Stimulated activated CD8-positive, alpha-beta memory T cell treated with anti-CD3 and anti-CD28 coated beads, Interleukin-2, amount 100 ng/mL, for 1 hour (primary cell): ENCODE measurements at places on chromosomes 16 and 17.

- no peak for DNase-seq
Observed at GRCh38 chr16:84834403-84834772, 14.6 kb downstream of the CRISPLD2 start.

GRCh38 chr16:14146445-14146844 is 75.3 kb downstream of the MRTFB start:
- no peak for DNase-seq

- no peak for DNase-seq
Observed at GRCh38 chr16:82585675-82586074, 41.1 kb upstream of the CDH13 start.

- DNase-seq, result no peak
Observed at GRCh38 chr17:82213251-82214011, 789 bp upstream of the CCDC57 start.

GRCh38 chr17:59851439-59852375 is 41.0 kb downstream of the TUBD1 start:
- DNase-seq, result no peak

DNA sequence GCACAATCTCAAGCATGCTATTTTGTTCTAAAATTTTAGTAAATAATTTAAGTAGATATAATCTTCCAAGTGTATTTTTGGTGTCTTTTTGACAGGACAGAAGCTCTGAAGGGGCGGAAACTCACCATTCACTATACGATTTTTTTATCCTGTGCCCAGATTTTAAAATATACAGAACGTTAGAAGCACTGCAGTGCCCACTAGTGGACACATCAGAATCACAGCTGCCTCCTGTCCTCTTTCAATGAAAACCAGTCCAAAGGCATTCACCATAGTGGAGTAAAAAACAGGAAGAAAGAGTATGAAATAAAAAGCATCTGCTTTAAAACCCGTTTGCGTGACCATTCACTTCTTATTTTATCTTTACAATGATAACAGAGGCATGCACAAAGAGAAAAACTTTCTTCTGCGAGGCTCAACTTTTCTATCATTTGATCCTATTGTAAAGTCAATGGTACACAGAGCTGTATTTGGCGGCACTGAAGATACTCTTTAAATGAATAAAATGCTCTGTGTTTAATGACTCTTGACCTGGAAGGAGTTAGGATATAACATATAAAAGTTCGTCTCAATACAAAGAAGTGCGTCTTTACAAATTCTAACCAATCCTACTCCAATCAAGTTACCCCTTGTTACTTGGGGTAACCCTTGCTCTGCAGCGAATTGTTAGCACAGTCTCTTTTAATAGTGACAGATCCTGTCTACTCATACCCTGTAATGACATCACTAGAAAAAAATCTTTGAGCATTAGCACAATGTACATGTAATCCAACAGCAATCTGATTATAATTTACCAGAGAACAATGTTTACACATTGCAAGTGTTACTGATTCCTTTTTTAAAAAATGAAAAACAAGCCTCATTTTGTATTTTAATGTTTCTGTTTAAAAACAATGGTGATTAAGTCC is 339.8 kb upstream of the PSMD7 start:
- no peak for DNase-seq

GRCh38 chr17:8153525-8153956 is 1.3 kb upstream of the PER1 start:
- no peak for DNase-seq

DNA sequence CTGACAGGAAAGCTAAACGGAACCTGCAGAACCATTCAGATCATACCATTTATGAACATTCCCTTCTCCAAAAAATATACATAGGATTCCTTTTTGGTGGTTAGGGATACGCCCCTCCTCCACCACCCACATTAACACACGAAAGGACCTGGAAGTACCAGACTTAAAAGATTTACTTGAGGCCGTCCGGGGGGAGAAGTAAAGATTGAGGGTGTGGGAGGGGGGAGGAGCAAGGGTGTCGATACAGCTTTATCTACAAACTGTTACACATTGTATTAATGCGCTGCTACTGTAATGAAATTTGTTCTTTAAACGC is 537 bp downstream of the PALB2 start:
- no peak for DNase-seq

GRCh38 chr16:73065632-73066330 is 17.9 kb upstream of the ZFHX3 start:
- DNase-seq, result no peak

DNA sequence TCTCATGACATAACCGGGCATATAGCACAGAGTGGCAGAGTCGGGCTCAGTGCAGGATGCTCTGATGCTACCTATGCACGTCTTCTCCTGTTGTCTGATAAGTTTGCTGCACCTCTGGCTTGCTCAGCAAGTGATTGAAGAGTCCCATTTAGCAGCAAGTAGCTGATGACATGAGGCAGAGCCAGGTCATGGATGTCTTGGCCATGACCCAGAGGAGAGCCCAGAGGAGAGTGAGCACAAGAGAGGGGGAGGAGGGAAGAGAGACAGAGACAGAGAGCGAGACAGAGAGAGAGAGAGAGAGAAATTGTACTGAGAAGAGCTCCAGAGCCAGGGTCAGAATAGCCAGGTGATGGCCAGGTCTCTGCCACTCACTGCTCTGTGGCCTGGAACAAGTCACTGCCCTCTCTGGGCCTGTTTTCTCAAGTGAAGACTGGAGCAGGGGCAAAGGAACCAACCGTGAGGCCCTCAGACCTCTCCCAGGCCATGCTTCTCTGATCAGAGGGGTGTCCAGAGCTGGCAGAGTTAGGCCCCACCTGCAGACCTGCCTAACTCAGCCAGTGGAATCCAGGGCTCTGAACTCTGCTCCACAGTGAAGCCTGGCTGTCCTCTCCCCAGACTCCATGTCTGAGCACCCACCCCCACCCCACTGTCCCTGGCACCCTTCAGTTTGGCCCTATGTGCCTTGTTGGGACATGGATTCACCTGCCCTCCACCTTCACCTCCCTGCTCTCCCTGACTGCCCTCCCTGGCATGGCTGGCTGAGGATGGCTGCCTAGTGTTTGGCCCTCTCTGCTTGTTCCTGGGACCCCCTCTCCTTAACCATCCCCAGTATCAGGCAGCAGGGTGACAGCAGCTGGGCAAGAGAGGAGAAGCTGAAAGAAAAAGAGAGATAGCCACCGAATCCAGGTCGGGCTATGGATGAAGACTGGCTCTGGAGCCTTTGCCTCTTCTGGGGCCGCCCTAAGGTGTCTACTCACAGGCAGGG is 4.3 kb upstream of the KRT35 start:
- no peak for DNase-seq

DNA sequence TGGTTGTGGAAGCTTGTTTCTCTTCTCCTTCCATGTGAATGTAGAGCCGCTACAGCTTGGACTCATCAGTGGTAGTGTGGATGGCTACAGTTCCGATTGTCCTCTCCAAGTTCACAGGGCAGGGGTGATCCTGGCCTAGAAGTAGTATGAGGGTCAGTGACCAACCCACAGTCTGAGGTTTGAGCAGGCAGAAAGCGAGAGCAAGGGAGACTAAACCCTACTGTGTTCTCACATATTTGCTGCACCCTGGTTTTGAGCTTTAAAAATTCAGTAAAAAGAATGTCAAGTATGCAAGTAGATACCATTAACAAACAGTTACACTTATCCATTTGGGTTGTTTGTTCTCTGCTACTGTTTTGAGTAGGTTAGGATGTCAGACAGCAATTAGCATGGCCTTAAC is 148.9 kb downstream of the MRTFB start:
- DNase-seq, result no peak

DNA sequence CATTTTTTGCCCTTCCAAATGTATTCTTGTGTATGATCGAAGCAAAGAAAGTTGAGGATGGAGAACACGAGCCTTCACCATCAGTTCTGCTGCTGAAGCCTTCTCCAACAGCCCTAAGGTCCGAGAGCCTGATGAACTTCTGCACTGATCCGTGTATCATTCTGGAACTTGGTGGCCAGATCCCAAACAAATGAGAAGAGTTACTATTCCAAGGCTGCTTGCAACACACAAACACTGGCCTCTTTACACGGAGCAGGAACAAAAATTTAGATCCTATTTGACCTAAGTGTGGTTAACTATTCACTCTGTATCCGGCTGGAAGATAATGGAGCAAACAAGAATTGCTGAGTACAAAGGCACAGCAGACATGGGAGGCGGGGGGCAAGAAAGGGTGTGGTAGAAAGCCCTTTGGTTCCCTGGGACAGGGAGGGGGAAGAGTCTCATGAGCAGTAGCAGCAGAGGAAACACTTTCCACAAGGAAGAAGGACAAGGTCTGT is 282.9 kb downstream of the SOX9 start:
- DNase-seq, result no peak

- no peak for DNase-seq
Observed at GRCh38 chr17:35164716-35165115, 17.1 kb downstream of the UNC45B start.

DNA sequence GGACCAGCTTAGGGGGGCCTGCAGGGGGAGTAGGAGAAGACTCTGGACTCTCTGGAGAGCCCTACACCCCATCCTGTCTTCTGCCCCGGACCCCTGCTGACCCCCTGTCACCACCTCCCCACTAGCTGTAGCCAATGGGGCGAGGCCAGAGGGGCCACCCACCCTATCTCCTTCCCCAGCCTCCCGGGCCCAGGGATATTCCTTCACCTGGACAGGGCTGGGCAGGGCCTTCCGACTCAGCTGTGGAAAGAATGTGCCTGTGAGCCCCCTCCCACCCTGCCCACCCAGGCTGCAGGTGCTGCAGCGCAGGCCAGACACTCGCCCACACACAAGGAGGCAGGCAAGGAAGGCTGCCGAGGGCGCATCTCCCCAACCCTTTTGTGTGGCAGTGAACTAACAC is 23.0 kb downstream of the TSPOAP1 start:
- no peak for DNase-seq

DNA sequence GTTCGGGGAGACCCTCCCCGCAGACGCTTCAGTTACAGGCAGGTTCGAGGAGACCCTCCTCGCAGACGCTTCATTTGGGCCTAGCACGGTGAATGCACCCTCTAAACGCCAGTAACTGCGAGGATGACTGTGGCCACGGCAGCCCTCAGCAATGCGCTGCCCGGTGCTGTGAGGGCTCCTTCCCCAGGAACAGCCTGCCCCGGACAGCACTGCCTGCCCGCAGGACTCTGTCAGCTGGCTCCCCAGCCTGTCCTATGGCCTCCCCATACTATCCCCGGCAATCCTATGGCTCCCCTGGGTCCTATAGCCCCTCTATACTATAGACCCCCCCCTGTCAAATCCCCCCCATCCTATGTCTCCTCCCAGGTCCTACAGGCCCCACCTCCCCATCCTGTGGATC is 238.9 kb downstream of the RBFOX3 start:
- no peak for DNase-seq

- no peak for DNase-seq
Observed at GRCh38 chr16:88624977-88625576, 13.3 kb upstream of the IL17C start.

- no peak for DNase-seq
Observed at GRCh38 chr17:48209973-48210372, 102.4 kb downstream of the SNX11 start.
